Left renal pelvis (tissue), 4 donors: ENCODE measurements at places on chromosomes 2 and 18.

GRCh38 chr2:31329081-31329625 lies 85.4 kb downstream of the XDH start:
- DNase-seq: no peak

DNA sequence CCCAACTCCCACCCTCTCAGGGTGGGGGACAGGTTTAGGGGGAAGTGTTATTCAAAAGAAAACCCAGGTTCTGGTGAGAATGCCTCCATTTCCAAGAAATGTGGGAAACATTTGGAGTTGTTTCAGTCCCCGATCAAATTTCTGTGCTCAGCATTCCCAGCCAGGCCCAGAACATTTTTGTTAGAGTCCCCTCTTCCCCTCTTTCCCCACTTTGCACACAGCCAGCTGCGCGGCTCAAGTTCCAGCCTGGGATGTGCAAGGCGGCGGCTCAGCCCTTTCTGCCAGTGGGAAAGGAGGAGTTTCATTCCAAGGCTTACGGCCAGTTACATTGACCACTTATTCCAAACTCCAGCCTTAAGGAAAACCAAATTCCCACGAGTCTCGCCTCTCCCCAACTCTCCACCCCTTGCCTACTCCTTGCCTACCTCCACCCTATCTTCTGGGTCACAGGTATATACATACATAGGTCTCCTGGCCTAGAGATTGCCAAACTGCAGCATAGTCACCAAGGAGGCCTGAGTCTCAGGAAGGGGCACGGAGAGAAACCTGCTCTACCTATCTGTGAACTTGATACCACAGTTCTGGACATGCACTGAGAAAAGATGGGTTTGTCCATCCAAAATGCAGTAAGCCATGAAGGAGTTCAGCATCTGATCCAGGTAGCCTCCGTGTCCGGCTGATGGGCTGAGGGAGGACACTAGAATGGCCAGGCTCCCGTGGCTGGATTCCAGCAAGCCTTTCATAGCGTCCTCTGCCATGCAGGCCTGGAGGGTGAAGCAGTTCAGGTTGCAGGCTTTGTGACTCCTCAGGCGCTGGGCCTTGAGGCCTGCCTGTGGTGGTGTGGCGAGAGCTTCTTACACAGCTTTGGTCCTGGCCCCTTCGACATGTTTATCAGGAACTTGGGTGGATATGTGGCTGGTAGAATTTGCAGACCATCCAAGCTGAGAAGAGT lies 154.5 kb downstream of the ZFP36L2 start:
- no peak for DNase-seq

DNA sequence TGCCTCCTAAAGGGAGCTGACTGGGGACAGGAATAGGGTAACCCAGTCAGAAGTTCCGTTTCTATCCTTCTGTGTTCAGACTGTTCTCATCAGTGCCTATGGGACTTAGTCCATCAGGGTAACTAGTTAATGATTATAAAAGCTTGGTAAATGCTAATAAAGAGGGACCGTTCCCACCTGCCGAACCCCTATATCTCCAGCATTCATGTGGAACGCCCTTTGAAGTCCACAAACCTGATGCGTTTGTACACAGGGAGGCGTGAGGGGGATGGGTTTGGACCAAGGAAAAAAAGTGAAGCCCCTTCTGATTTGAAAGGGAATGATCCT lies 112.9 kb downstream of the CDK15 start:
- DNase-seq: no peak

DNA sequence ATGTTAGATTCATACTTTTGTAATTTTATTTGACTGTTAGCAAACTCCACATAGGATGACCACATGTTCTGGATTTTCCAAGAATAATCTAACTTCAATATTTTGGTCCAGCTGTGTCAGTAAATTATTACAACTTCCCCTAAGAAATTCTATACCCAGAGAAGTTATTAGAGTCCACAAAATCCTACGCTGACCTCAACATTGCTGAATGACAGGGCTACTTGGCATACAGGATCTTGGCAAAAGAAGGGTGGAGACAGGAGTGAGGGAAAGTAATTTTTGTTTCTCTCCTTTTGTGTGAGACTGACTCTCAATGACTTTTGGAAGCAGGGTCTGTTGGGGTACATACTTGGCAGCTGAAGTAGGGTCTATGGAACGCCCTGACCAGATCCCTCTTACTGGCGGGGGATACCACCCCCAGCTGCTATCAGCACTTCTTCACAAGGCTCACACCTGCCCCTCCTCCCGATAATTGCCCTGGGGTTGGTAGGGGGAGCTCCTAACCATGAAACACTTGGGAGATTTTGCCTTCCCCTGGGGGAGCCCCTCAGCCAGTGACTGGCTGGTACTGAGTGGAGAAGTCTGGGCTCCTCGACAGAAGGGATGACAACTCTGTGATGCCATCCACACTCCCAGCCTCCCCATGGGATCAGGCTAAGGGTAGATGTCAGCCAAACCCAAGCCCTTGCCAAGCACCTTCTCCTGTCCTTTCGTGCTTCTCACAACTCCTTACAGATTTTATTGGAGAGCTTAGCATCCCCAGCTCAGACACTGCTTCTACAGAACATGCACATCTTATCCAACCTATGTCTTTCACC lies 110.6 kb upstream of the FHL2 start:
- DNase-seq: no peak

DNA sequence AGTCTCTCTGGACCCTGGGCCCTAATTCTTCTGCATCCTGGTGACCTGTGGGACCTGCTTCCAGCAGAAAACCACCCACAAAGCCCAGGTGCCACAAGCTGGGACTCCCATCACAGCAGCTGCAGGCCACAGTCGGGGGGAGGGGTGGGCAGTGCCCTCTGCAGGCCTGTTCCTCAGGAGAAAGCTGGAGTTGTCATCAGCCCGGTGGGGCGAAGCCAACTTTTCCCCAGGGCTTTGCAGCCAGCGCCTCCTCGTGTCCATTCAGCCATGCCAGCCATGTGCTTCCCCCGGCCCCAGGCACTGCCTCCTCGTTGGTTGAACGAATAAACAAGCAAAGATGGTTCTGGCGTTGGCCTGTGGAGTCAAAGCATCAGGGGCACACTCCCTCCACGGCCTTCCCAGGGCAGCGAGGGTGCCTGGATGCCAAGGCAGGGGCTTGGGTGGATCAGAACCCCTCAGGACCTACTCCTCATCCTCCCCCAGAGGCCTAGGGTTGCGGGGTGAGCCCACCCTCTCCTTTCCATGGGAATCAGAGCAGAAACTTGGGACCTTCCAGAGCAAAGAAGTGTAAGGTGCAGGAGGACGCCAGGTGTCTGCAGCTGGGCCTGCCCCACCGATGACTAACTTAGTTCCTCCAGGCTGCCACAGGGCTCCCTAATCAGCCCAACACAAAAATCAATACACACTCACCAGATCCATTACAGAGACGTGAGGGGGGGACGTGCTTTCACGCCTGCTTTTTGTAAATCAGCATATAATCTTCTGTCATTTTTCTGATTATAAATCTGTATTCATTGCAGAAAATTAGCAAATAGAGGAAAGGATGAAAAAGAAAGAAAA lies 75.7 kb upstream of the RAB6C start:
- no peak for DNase-seq

GRCh38 chr2:122639711-122640110 lies 884.3 kb downstream of the TSN start:
- DNase-seq: no peak

- DNase-seq: no peak
These were observed 70.1 kb upstream of the STPG4 start for GRCh38 chr2:47225061-47225783.

DNA sequence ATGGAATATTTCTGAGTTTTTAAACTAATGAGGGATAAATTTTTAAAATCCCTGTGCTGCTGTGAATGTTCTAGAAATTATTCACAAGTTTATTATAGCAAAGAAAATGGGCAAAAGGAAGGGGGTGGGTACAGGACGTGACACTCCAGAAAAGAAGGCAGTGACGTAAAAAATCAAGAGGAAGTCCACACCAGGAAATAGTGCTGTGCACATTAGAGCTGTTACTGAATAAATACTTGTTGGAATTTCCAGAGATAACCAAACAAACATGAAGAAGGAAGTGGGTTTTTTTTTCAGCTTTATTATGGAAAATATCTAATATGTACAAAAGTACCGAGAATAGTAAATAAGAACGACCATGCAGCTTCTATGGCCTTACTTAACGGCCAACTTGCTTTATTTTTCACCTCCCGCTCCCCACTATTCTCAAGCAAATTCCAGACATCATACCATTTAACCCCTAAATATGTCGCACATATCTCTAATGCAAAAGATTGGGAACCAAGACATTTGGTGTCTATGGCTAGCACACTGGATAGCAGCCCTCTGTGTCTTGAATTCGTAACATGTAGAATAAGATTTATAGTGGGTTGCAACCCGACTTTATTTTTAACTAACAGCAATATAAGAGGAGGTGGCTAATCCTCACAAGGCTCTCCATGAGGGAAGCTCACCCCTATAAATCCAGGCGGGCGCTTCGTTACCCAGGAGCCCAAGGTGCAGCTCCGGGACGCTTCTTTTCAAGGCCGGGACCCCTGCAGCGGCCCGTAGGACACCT lies 580 bp upstream of the NDUFV2 start:
- no peak for DNase-seq

DNA sequence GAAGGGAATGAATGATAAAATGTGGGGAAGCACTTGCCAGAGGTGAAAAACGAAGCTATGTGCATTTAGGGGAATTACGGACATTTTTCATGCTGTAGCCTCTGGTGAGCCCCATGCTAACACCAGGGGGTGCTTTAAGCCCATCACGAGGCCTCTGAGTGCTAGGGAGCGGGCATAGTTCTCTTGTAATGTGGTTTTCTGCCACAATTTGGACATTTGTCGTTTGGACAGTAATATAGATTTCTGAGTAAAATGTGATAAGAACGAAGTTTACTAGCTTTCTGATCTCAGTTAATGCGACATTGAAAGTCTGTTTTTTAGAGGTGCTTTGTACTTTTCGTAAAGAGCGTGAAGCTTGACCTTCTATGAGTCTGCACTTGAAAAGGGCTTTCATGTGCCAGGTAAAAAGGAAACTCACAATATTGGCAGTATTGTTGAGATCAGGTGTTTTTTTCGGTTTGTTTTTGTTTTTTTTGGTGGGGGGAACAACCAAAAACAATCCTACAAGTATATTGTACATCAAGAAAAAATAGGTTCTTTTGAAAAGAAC lies 50.6 kb downstream of the TRAF3IP1 start:
- DNase-seq: peak; percentile 24

- no peak for DNase-seq
These were observed 124.1 kb upstream of the FIGN start for GRCh38 chr2:163859951-163860350.

GRCh38 chr2:158125756-158126498 lies 24.3 kb downstream of the UPP2 start:
- DNase-seq: no peak

DNA sequence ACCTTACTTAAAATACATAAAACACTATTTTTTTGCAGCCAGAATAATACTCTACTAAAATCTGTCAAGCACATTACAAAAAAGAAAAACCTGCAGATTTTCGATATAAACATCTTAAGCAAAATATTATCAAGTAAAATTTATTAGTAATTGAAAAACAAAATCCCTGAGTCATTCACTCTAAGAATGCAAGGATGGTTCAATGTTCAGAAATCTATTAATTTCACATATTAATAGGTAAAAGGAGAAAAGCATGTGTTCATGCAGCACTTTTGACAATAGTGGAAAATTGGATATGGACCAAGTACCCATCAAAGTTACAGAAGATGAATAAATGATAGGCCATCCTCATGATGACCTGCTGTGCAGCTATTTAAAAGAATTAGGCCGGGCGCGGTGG lies 66.2 kb upstream of the OTOS start:
- DNase-seq: no peak

DNA sequence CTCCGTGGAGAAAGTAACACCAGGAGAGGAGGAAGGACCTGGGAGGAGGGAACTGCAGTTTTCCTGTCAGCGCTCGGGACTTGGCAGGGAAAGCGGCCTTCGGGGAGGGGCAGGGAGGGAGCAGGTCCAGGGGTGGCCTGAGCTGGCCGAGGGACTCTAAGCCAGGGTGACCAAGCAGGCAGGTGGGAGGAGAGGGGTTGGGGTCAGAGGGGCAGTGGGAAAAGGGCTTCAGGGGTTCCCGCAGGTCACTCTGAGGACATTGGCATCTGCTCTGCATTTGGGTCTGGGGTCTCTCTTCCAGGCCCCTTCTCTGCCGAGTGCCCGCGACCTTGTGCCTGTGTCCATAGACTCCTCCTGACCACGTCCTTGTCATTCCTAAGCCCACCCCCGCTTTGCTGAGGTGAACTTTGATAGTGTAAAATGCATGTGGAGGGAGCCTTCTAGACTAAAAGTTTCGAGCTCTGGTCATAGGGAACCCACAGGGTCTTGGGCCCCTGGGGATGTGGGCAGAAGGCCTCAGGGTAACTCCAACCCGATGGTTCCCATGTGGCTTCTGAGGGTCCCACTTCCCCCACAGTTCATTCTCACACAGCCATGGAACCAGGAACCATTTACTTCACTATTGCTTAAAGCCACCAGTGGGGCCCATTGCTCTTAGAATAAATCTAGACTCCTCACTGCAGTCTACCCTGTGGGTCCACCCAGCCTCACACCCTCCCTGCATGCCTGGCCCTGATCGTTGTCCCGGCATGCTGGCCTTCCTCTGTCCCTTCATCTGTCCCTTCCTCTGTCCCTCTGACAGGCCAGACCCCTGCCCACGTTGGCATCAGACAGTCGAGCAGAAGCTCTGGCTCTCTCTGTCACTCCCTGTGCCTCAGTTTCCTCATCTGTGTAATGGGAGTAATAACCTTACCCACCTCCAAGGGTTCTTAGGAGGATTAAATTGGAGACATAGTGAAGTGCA lies 229.2 kb downstream of the SEPTIN10 start:
- no peak for DNase-seq

DNA sequence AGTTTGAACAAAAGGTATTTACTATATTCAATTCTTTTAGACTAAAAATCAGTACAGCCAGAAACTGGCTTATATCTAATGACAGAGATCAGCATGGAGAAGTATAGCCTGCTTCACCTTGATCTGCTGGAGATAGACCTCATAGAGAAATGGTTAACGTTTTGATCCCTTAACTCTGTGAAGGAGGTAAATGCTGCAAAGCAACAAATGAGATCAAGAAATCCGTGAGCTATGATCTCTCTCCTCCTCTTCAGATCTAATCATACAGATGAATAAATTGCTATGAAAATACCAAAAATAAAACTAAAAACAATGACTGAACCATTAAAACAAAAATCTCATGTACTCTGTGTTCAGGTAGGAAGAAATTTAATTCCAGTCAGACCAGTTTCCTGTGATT lies 42.8 kb downstream of the KLHL14 start:
- no peak for DNase-seq

DNA sequence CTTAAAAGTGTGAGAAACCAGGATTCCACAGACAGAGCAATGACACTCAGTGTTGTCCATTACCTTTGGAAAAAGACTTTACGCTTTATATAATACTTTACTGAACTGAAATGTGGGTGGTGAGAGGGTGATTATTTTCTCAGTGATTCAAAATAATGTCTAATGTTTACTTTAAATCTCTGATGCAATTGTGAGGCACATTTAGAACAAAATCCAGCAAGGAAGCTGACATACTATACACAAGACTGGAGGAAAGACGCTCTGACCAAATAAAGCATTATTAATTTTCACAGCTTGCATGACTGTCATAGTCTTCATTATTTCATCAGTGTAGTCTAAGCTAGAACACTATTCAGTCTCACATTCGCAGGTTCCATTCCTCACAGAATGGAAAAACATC lies 34.1 kb upstream of the STAT1 start:
- DNase-seq: no peak
